ENCODE measurements at places on chromosomes 6 and 20.

DNA sequence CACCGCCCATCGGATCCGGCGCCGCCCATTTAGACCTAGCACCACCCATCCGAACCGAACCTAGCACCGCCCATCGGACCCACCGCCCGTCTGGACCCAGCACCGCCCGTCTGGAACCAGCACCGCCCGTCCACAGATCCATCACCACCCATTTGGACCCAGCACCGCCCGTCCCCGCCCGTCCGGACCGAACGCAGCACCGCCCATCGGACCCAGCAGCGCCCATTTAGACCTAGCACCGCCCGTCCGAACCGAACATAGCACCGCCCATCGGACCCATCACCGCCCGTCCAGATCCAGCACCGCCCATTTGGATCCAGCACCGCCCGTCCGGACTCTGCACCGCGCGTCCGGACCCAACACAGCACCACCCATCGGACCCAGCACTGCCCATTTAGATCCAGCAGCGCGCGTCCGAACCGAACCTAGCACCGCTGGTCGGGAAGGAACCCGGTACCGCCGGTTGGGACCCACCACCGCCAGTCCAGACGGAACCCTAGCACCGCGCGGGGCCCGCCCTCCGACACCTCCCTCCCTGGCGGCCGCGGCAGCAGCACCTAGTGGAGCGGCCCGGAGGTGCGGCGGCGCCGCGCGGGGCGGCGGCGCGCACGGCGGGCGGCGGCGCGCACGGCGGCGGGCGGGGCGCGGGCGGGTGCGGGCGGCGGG is 348 bp upstream of the AFDN start:
- DNase-seq, result peak; percentile 83

DNA sequence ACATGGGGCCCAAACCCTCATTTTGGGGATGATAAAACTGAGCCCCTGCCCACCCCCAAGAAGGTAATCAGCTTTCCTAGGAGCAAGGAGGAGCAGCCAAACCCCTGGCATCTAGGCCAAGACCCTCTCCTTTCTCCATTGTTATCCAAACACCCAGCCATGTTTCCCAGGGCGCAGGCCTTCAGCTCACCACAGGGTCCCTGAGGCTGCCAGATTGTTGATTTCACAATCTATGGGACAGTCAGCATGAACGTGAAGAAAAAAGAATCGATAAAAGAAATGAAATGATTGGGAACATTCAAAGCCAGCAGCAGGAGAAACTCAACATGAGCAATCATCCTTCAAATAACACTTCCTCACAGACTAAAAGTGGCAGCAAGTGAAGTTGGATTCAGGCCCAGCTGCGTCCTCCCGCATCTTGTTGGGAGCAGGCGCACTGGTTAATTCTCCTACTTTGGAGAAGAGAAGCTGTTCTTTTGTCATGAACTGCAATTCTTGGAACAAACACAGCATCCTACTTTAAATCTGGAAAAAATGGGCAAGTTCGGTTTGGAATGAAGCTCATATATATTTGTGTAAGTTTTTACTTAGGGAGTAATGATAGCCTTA is 241.8 kb upstream of the PRDM1 start:
- DNase-seq, result no peak

GRCh38 chr6:41731561-41732086 is 3.8 kb downstream of the TFEB start:
- no peak for DNase-seq

- no peak for DNase-seq
These were observed 23.4 kb upstream of the RNF144B start for GRCh38 chr6:18363746-18364145.

DNA sequence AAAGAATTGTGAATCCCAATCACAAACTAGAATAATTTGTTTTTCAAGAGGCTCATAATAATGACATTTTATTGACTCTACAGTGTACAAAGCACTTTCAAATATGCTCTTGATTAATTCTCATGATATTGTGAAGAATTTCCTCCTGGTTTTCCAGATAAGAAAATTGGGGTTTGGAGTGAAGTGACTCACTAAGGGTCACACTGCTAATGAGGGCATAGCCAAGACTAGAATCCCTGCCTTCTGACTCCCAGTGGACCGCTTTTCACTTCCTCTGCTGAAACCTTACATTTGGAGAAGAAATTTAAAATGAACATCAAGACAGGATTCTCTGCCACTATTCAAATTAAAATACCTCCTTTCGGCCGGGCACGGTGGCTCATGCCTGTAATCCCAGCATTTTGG is 38.3 kb upstream of the LTV1 start:
- DNase-seq, result no peak

DNA sequence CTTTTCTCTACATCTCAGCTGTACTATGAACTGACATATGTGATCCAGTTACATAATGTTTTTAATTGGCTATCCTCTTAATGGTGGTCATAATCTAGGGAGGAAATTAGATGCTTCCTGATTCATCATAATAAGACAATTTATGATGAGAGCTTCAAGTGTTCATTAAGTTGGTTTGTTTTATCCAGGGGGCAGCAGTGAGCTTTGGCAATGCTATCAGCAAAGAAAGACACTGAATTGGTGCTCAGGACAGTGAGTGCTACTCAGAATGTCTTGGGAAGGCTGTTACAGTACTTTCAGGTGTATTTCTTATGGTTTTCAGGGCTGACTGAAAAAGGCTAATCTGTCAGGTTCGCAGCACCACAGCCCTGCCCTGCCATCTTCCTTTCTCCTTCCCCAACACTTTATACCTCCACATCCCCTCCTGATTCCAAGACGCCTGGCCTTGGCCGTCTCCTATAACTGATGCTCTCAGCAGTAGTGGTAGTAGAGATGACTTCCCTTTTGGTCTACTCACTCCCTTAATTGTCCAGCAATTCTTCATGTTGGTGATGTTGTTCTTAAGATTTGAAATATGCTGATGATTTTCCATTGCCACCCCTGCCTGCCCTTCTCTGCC is 67.0 kb upstream of the TNFAIP3 start:
- DNase-seq, result peak; percentile 42

DNA sequence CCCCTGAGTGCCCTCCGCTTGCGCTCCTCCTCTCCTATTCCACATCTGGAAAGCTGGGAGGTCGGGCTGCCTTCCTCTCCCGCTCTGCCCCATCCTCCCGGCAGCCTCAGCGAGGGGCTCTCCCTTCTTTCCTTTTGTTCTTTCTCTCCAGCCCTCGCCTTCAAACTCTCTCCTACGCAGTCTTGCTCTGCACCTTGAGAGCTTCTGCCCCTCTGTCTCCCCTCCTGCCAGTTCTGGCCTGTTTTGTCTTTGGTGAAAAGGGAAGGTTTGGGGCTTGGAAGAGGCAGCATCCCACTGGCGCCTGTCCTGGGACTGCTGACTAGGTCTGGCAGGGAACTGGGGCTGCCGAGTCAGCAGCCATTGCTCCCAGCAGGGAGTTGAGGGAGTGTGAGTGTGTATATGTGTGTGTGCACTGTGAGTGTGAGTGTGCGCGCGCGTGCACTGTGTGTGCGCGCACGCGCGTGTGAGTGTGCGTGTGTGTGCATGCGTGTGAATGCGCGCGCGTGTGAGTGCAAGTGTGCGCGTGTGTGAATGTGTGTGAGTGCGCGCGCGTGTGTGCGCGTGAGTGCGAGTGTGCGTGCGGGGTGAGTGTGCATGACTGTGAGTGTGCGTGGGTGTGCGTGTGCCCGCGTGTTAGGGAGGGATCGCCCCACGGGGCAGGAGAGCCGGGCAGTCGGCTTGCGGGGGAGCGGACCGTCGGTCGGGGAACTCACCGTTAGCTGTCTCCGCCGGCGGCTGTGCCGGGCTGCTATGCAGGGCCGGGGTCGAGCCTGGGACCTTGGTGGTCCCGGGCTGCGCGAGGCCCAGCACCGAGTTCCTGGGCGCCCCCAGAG is 523 bp downstream of the CPXM1 start:
- DNase-seq, result peak; percentile 80

GRCh38 chr6:147855803-147856482 is 347.5 kb downstream of the SAMD5 start:
- DNase-seq, result no peak

- no peak for DNase-seq
These were observed 2.7 kb upstream of the RHAG start for GRCh38 chr6:49639177-49639817.

DNA sequence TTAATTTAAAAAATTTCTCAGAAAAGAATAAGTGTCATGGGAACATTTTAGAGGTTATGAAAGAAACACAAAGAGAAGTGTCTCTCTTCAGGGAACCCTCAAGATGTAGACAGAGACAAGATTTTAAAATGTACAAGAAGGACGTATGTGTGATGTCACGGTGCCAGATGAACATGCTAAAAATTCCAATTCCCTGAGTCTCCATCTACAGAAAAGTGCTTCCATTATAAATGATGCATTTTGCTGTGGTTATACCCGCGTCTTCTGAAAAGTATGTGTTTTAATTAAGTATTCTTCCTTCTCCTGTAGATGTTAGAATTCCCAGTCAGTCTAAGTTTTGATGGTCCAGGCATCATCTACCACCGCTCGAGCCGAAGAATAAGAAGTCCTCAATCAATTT is 489.1 kb downstream of the PREX1 start:
- no peak for DNase-seq

- DNase-seq, result peak; percentile 70
These were observed 8.8 kb upstream of the CEP85L start for GRCh38 chr6:118660218-118660569.

- no peak for DNase-seq
These were observed 153.8 kb downstream of the ERMARD start for GRCh38 chr6:169905041-169905807.

- DNase-seq, result no peak
These were observed 67.1 kb downstream of the GFOD1 start for GRCh38 chr6:13420269-13420668.

DNA sequence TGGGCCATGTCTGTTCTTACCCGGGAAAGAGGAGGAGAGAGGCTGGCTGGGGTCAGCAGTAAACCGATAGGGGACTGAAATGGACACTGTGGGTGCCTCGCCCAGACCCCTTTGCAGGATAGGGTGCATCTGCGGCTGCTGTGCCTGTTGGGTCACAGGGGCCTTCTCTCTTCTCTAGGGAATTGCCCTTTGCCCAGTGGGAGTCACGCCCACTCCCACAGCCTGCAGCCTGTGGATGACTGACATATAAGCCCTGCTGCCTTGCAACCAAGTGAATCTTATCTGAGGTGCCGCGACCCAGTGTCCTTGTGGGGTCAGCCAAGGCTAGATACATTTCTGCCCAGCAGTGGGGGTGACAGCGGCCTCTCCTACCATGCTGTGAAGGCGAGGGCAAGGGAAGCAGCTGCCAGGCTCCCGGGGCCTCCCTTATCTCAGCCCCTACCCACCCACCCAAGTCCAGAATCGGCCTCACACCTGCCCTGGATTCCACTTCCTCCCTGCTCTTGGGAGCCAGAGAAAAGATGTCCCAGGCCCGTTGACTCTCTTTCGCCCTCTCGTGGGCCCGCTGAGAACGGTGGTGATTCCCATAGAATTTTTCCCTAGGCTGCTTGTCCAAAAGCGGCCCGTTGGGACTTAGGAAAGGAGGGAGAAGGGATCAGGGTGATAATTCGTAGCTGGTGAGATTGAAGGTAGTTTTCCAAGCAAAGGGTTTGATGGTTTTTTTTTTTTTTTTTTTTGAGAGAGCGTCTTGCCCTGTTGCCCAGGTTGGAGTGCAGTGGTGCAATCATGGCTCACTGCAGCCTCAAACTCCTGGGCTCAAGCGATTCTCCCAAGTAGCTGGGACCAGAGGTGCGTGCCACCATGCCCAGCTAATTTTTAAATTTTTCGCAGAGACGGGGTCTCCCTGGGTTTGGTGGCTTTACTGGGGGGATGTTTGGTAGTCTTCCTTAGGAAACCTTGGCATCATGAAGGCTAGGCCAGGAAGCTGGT is 76.4 kb upstream of the RNF24 start:
- peak; percentile 74 for DNase-seq

GRCh38 chr6:105869835-105870440 is 216.2 kb upstream of the PRDM1 start:
- no peak for DNase-seq

DNA sequence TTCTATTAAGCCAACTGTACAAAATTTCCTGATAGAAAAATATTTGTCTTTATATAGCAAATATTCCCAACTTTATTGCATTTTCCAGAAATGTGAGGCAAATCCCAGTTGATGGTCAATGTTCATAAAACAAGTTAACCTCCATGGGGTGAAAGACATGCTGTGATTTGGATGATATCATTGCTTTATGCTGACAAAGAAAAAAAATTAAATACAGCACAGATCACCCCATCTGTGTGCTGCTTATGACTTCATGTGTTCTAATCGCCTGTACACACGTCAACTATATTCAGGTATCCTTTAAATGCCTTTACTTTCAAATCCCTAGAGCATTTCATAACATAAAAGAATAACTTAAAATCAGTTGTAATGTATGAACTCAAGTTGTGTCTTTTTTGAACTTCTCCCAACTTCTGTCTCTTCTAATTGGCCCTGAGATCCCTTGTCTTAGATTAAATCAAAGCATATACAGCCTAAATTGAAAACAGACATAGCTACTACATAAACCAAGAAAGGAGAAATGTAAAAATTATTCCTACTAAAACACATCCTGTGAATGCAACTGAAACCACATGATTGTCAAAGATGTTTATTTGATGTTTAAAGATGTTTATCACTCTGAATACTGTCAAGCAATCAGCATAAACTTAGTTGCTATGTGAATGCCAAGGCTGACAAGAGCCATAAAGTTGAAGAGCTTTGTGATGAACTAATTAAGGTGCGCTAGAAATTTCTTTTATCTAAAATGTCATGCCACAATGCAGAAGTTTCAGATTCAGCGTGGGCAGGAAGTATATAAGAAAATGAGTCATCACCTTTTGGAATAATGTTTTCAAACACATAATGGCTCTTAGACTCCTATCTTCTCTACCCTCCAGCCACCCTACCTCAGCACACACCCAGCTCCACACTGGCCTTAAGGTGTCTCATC is 68.7 kb downstream of the FILIP1 start:
- peak; percentile 29 for DNase-seq

DNA sequence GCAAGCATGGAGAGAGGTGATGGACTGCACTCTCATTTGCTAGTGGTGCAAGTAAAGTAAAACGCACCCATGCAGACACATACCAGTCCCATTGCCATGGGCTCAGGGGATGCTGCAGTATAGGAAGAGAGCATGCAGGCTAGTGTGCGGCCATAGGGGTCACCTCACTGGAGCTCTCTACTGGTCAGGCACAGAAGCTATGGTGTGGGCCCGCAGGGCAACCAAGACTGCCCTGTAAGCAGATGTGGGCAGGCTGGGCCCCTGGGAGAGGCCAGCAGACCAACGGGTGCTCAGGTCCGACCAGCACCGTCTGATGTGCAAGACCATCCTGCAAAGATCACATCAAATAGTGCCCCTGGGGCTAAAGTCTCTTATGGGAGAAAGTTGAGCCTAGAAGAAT is 290.7 kb downstream of the HTR1B start:
- DNase-seq, result no peak

Data from eye (tissue), 1 donor.